Stimulated activated CD4-positive, alpha-beta T cell treated with anti-CD3 and anti-CD28 coated beads, Interleukin-12 subunit alpha, Interleukin-12 subunit beta, amount 100 ng/mL, for 24 hours (primary cell): ENCODE measurements at places on chromosomes 6 and 20.

GRCh38 chr6:112227992-112228391, 26.4 kb downstream of the LAMA4 start:
- no peak for DNase-seq

DNA sequence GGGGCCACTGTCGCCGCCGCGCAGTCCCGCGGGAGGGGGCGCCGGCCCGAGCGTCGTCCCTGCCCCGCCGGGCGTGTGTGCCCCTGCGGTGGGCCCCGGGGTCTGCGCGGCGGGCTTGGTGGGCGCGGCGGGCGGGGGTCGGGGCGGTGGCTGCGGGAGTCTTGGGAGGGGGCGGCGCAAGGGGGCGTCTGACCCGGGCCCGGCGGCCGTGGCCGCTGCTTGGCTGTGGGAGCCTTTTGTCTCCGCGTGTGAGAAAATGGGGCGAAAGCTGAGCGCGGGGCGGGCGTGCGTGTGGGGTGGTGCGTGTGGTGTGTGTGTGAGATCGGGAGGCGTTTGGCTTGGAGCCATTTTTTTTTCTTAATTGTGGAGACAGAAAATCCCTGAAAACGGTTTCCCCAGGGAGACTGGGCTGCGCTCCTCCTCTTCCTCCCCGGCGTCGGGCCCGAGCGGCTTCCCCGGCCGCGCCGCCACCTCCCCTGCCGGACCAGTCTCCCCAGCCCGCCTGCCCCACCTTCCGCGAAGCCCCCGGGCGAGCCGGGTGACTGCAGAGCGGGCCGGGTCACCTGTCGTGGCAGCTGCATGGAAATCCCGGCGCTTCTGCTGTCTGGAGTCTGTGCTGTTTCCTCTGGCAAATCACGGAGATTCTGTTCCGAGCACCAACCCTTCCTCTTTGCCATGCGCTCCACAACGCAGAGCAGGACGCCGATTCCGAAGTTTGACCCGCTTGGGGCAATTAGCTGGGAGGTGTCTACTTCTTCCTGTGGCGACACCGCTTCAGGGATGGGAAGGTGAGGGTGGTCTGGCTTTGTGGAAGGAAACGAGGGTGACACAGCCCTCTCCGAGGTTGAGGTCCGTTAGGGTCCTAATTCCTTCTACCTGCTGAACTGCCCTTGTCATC, 64.4 kb downstream of the GTF2H5 start:
- DNase-seq, result no peak

DNA sequence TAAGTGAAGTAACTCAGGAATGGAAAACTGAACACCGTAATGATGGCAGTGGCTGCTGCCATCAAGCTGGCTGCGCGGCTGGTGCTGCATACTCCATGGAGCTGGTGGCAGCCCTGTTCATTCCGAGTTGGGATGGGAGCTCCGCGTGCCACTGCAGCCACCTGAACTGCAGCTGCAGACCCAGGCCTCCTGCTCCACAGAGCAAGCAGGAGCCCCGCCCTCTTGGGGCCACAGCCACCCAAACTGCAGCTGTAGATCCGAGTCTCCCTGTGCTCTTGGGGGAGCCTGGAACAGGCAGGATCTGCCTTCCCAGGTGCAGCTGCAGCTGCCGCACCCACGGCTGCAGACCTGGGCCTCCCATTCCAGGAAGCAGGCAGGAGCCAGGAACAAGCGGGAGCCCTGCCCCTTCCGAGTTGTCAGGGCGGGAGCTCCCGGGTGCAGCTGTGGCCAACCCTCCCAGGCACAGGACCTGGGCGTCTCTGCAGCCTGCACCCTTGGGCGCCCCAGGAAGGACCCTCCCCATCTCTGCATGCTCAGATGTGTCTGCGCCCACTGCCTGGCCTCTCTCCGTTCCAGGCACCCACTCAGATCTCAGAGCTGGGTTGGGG, 120.2 kb downstream of the GMPR start:
- DNase-seq, result no peak

GRCh38 chr6:121093928-121094327, 240.4 kb downstream of the TBC1D32 start:
- no peak for DNase-seq

DNA sequence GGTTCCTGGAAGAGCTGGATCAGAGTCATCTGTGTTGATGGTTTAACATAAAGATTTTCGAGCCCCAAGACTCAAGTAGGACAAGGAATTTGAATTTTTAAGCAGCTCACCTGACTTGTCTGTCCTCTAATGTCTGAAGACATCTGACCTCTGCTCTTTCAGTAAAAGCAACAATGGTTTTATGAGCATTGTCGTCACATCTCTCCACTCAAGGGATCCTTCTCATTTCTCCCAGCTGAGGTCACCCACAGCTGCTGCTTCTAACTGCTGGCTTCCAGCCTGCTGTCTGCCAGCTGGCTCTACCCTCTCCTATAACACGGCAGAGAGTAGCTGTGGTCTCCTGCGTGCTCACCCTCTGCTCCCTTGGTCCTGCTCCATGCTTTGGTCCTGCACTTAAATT, 24.7 kb upstream of the HDAC2 start:
- DNase-seq, result no peak
